Upper lobe of left lung (tissue), 6 donors: ENCODE measurements at places on chromosomes 6 and 20. TPM values are rescaled to one million over a fixed set of nuclear protein-coding genes. Genes with fewer than 3 reads are reported as not detected.

GRCh38 chr6:113082745-113083144 is 735.6 kb downstream of the RFPL4B start:
- DNase-seq, result no peak

GRCh38 chr6:138989098-138989983 is 1.3 kb upstream of the REPS1 start:
- no peak for DNase-seq

GRCh38 chr6:43173591-43174262 is 2.7 kb downstream of the SRF start:
- no peak for DNase-seq

GRCh38 chr20:57535297-57535696 is 10.4 kb upstream of the CTCFL start:
- DNase-seq, result no peak

- DNase-seq, result no peak
Measured at GRCh38 chr6:79864421-79864820, 82.9 kb downstream of the ELOVL4 start.

DNA sequence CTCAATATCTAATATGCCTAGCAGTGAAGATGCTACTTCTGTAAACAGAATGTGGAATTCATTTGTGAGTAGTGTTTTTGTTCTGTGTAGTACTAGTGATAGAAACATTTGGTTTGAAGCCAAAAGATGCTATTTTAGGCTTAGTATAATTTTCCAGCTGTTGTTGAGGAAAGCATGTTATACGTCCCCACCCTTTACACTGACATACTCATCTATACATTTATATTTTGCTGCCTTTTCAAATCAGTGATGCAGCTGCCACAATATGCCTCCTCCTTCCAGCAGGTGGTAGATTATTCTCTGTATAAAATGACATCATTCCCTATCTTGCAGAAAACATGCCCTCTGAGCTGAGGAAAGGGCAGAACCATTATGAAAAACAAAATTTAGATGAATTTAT is 1217.6 kb upstream of the GJE1 start:
- no peak for DNase-seq

DNA sequence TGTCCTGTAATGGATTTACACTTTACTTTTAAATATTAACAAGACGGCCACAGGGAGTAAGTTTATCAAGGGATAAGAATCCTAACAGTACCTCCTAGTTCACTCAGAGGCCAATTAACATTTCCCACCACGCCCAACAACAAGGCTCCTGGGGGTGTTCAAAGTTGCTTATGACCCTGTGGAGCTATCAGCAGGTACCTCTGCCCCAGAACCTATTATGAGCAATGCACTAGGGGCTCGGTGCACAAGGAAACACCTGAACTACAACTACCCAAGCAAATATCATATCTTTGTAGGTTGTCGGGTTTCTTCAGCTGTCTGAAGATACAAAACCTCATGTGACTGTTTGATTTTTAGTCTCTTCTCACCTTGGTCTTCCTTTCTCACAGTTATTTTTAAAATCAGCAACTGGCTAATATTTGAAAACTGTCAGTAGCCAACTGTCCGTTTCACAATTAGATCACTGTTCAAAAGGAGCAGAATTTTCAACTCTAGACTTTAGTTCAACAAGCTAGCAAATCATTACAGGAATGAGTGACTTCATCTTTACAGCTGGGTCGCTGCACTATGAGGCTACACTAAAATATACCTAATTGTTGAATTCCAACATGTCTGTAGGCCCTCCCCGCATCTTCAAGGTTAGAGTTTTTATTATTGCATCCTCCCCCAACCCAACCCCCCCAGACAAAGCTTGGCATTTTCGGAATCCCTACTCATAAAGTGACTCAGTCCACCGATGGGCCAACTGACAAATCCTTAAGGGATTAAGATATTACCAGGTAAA is 38.1 kb downstream of the B4GALT5 start:
- no peak for DNase-seq

DNA sequence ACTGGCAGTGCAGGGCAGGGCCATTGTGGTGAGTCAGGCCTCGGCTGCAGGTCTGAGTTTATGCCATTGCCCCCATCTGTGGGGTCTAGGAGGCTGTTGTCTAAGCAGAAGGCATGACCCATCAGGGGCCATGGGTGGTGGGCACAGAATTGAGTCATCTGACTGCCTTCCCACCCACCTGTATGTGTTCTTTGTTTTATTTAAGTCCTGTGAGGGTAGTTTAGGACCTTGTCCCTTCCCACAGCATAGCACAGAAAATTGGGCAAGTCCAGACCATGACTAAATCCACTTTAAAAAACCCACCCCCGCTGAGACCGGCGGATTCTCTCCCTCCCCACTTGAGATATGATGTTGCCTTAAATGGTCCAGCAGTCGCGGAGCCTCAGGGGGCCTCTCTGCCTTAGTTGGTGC is 40.3 kb downstream of the ERMARD start:
- no peak for DNase-seq

- DNase-seq, result peak; percentile 31
Measured at GRCh38 chr6:45677381-45678284, 299.9 kb upstream of the SUPT3H start.

DNA sequence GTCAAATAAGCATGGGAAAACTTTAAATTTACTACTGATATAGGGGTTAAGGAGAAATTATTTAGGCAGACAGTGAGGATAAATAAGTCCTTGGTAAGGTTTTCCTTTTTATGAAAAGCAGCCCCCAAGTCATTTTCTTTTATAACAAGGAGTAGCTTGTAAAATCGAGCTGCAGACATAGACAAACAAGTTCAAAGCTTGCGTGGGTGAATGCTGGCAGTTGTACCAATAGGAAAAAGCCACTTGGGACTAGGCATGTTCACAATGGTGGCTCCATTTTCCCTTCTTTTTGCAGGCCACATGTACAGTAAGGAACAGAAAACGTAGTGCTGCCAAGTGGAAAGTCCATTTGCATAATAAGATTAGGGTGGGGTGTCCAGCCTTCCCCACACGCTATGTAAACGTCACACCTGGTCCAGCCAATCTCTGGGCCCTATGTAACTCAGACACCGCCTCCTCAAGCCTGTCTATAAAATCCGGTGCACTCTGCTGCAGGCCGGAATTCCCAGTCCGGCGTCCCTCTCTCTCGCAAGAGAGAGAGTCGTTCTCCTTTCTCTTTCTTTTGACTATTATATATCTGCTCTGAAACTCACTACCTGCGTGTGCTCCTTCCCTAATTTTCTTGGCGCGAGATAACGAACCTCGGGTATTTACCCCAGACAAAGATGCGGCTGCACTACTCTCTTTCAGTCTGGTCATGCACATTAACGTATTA is 217.1 kb upstream of the MAN1A1 start:
- DNase-seq, result no peak

- DNase-seq, result no peak
Measured at GRCh38 chr6:25136854-25137253, 142.3 kb upstream of the CARMIL1 start.

GRCh38 chr6:152952045-152952444 is 30.8 kb downstream of the FBXO5 start:
- DNase-seq, result no peak

DNA sequence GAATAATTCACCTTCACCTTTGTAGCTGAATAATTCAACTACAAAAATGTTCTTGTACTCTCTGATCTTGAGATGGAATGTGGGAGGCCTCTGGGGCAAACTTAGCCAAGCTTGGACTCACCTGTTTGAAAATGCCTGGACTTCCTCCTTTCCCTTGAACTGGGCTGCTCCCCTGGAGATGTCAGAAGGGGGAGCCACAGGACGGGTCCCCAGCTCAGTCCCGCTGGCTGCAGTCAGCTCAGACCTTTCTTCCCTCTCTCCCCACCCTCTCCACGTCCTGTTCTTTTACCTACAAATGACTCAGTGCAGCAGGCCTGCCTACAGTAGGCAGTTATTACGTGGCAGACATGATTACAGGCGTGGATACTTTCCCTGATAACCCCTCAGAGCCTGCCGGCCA is 131.5 kb upstream of the RALGAPA2 start:
- no peak for DNase-seq

GRCh38 chr20:62663145-62664018 is 21.1 kb downstream of the SLCO4A1 start:
- DNase-seq, result no peak

- peak; percentile 81 for DNase-seq
Measured at GRCh38 chr6:7050872-7051779, 56.6 kb upstream of the RREB1 start.

- DNase-seq, result peak; percentile 81
Measured at GRCh38 chr6:144013486-144013909, 5.4 kb upstream of the PLAGL1 start.

DNA sequence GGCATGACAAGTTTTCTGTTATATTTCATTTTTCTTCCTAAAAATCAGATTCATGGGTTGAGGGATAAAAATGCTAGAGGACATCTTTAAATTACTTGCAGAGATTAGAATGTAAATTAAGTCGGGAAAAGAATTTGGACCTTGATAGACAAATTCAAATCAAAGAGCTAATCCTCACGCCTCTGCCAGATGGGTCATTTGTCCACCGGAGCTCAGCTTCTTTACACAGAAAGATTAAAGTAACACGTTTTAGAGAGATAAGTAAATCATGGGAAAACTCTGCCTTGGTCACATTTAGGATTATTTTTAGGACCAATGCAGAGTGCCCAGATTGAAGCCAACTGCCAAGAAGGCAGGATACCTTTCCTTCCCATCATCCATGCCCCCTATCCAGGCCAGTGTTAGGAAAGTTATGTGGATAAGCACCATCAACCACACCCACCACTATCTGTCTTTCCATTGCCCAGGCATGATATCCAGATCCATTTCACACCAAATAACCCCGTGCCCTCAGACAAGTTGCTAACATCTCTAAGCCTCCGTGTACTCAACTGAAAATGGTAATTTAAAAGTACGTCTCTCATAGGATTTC is 397.4 kb upstream of the PLCB4 start:
- no peak for DNase-seq

GRCh38 chr6:73388800-73389512 is 5.7 kb upstream of the DDX43 start:
- DNase-seq, result peak; percentile 82

- DNase-seq, result no peak
Measured at GRCh38 chr6:5846889-5847288, 159.8 kb downstream of the NRN1 start.

DNA sequence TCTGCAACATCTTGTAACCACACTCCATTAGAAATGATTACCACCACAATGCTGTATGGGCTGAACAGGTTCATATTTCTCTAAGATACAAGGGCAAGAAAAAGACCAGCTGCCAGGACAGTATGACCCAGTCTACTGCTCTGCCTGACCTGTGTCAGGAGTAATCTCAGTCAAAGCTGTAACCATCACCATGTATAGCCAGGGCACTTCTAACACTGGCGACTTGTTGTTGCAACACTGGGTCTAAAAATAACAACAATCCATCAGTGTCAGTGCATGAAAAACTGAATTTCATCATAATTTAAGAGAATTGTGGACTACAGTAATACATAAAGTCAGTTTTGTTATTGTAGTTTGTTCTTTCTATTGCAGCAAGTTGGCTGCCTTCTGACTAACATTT is 738.6 kb upstream of the ADGRB3 start:
- DNase-seq, result no peak

- DNase-seq, result no peak
Measured at GRCh38 chr6:74507649-74508048, 698.2 kb downstream of the COL12A1 start.

FLRT3 gene
- 19.9 TPM for total RNA-seq

OXT gene
- total RNA-seq, result not detected

HSD17B8 gene
- 13.0 TPM for total RNA-seq

CTCFL gene
- total RNA-seq, result 0.14 TPM

HLA-DQB1 gene
- total RNA-seq, result 16.5 TPM

OR14J1 gene
- not detected for total RNA-seq

CD40 gene
- total RNA-seq, result 25.3 TPM

MPIG6B gene
- not detected for total RNA-seq

SLC4A11 gene
- 4.9 TPM for total RNA-seq

CNR1 gene
- 16.6 TPM for total RNA-seq
